HCT116 (cell line): ENCODE measurements at places on chromosomes 5 and 9. TPM values are rescaled to one million over a fixed set of nuclear protein-coding genes. Genes with fewer than 3 reads are reported as not detected.

TPPP gene
- 3.9 TPM for total RNA-seq

KIAA1958 gene
- 18.5 TPM for total RNA-seq

TMCO6 gene
- 28.0 TPM for total RNA-seq

IL9 gene
- not detected for total RNA-seq

JMY gene
- 15.6 TPM for total RNA-seq

SLC25A2 gene
- total RNA-seq = 0.42 TPM

SPAAR gene
- not detected for total RNA-seq

TXNDC15 gene
- 17.8 TPM for total RNA-seq

COL5A1 gene
- total RNA-seq = 0.30 TPM

NRARP gene
- 22.2 TPM for total RNA-seq
